ENCODE measurements at places on chromosomes 16 and 17.

DNA sequence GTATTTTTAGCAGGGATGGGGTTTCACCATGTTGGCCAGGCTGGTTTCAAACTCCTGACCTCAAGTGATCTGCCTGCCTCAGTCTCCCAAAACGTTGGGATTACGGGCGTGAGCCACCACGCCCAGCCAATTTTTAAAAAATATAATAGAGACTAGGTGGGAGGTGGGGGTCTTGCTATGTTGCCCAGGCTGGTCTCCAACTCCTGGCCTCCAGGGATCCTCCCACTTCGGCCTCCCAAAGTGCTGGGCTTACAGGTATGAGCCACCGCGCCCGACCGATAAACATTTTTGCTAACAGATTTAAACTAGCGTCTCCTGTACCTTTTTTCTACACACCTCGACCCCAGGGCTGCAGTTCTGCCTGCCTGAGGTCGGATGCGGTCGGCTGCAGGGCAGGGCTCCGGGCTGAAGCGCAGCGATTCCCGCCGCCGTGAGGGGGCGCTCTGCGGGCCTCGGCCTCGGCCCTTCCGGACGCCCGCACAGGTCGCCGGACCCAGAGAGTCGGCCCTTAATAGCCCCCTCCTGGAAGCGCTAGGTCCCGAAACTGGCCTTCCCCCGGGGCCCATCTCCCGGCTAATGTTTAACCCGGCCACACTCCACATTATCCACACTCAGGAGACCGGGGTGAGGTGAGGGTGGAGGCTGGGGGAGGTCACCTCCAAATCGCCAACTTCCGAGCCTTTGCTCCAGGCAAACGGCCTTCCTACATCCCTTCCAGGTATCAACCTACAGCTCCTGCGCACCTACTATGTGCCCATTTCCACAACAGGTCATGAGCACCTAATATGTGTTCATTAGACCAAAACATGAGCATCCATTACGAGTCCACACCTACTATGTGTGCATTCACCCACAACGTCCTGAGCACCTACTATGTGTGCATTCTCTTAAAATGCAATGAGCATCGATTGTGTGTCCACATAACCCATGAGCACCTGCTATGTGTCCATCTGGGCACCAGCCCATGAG lies 2.0 kb upstream of the GLIS2 start:
- peak; percentile 52 for DNase-seq

DNA sequence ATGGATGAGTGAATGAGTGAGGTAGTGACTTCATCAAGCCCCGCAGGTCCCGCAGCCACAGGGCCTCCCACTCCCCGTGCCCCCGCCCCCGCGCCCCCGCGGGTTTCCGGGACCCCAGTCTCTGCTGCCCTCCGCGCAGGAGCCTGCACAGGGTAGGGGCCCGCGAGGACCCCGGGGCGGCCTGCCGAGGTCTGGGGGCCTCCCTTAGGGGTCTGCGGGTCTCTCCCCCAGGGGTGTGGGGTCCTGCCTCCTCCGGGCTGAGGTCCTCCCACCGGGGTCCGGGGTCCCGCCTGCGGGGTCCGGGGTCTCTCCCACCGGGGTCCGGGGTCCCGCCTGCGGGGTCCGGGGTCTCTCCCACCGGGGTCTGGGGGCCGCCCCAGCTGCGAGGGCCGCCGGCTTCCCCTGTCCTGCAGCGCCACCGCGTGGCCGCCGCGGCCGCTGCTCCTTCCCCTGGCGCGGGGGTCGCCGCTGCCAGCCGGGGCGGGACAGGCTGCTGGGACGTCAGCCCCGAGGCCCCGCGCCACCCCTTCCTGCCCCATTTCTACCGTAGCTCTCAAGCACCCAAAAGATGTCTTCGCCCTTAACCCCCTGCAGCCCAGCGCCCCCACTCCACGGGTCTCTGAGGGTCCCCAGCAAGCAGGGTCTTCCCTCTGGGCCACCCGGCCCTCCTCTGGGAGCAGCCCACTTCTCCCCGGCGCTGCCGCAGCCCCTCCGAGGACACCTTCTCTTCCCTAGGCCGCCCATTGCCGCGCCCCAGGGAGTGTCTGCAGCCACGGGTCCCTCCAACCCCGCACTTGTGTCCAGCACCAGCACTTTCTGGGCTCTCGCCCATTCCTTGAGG lies 10.4 kb upstream of the CHMP6 start:
- no peak for DNase-seq

DNA sequence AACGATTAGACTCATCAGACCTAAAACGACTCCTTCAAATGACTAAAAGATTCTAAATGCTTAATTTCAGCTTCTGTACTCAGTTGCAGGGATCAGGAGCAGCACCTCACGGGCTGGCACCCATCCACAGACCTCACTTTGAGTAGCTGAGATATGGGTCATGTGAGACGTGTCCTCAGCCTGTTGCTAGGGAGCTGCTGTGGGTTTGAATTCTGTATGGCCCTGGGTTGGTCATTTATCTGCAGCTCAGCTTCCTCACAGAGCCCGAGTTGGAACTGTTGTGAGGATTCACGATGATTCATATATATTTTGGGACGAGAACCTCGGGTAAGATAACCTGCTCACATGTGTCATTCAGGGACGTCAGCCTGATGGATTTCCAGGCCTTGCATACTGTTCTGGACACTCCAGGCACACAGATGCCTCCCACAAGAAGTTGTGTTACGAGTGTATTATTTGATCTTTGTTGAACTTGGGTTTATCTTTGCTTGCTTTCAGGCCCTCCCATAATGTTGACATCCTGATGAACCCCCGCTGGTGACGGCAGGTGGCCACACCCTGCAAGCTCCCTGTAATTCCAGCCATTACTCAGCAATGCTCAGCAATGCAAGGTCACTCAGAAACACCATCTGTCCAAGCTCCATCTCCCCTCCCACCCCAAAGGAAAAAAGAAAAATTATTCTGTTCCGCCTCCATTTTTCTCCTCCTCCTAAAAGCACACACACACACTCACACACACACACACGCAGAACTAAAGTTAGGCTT lies 137.6 kb downstream of the RBFOX3 start:
- DNase-seq: no peak

GRCh38 chr17:65698381-65699061 lies 137.1 kb upstream of the AXIN2 start:
- no peak for DNase-seq

- no peak for DNase-seq
These were observed 4.7 kb downstream of the LITAFD start for GRCh38 chr16:8886593-8887430.

GRCh38 chr16:57001026-57001679 lies 11.8 kb downstream of the NLRC5 start:
- no peak for DNase-seq

DNA sequence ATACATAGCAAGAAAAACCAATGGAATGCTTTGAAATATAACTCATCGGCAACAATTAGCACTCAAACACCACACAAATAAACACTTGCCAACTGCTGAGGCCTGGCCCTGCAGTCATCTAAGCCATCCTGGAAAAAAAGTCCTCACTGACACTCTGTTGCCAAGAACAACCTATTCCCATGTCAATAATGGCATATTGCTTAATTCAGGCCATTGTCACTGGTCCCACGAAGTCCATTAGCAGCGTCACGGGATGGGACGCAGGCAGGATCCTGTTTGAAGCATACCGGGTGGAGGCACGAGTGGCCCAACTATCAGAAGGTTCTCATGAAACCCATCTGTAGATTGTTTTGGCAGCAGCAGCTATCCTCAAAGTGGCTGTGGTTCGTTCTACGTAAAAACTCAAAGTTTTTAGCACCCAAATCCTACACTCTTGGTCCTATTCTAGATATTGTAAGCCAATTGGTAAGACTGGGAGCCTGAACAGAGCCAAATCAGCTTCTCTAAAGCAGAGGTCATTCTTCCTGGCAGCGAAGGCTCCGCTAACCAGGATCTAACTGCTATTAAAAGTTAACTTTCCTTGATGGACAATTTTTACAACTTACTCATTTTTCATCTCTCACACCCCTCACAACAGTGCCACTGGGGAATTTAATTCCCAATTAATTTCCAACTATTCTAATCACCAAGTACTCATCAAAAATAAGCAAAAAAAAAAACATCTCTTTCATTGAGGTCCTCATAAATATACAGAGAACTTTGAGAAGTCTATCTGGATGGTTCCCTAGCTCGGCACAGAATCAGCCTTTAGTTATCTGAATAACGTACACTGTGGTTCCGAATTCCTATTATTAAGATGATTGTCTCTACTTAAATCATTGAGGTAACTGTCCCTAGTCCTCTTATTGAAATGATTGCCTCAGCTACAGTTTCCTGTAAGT lies 91.5 kb downstream of the ZFHX3 start:
- DNase-seq: no peak

GRCh38 chr17:801660-802059 lies 19.5 kb downstream of the MRM3 start:
- no peak for DNase-seq

DNA sequence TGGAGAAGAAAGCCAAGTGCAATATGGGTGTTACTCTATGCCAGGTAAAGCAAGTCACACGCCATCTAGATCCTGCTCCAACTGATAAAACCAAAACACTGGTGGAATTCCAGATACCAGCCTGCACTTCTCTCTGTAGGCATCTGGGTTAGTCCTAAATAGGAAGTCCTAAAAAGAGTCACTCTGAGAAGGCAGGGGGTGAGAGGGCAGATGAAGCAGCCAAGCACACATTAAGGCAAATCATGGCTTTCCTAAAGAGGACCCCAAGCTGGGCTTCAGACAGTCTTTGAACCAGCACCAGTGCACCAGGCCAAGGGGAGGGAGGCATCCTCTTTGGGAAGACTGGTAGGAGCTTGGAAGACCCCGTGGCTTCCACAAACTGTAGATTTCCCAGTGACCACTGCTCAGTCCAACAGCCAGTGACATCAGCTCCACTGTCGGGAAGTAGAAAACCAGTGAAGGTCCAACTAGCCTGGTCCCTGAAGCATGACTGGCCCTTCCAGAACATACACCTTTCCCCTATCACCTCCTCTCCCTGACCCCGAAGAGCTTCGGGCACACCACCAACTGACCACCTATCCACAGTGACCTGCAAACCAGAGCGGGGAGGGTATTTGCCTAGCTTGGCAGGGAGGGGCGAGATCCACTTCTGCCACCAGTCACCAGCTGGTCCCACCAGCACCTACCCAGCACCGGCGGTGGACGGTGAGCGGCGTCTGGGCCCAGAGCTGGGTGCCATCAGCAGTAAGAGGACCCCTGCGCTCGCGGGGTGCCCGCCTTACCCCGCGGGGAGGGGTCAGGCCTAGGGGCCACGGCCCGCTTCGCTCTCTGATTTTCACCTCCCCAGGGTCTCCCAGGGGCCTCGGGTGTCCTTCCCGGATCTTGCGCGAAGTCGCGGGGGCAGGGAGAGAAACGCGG lies 1.0 kb downstream of the LITAF start:
- peak; percentile 49 for DNase-seq

DNA sequence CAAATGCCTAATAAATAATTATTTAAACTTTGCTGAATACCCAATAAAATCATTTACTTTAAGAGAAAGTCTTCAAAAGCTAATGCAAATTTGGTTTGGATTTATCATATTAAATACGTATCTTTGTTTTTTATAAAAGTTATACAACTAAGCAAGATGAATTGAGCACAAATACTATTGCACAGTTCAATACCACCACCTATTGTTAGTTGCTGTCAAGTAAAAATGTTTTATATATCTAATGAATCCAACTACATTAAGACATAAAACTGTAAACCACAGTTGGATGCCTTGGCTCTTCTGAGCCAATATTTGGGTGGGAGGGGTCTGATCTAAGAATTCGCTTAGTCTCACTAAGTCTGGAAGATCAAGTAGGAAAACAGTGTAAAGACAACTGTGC lies 7.7 kb downstream of the FBXL20 start:
- no peak for DNase-seq

DNA sequence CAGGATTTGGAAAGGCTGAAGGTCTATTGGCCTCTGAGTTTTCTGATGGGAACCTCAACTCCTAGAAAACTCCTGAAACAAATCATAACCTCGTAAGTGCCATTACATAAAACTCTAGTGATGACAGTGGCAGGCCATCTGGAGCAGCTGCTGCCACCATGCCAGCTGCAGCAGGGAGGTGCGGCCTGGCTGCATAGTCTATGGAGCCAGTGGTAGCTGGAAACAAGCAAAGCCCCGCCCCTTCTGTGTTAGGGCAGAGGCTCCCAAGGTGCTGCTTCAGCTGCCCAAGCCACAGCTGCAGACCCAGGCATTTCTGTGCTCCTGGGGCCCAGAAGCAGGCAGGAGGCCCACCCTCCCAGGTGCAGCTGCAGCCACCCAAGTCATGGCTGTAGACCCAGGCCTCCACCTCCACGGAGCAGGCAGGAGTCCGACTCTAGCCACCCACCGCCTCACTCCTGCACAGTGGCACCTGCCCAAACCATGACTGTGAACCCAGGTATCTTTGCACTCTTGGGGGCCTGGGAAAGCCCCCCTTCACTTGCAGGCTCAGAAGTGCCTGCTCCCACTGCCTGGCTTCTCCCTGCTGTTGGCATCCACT lies 254.1 kb upstream of the KCNJ16 start:
- DNase-seq: no peak

DNA sequence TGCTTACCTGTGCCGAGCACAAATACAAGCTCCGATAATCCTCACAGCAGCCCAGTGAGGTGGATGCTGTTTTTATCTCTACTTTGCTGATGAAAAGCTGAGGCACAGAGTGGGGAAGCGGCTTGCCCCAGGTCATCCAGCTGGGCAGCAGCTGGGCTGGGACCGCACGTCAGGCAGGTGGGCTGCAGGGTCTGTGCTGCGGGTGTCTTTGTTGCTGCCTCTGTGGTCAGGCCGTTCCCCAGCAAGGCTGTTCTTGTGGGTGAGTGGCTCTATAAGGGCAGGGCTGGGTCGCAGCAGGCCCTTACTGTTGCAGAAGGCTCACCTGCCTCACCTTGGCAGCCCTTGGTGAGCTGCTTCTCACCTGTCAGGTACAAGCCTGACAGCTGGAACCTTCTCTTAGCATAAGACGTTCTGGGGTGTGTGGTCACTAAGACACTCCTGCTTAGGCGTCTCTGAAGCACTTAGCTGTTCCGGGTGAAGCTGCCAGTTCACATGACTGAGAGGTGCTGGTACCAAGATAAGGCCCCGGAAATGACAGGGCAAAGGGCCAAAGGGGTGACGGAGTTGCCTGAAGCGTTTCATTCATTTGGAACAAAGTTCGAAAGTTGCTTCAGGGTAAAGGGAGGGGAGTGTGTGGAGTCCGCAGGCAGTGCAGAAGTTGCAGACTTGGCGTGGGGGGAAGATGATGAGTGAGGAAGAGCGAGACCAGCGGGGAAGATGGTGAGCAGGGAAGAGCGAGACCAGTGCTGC lies 17.4 kb downstream of the IRF8 start:
- DNase-seq: no peak

- no peak for DNase-seq
These were observed 15.8 kb upstream of the BRD7 start for GRCh38 chr16:50384500-50385135.

DNA sequence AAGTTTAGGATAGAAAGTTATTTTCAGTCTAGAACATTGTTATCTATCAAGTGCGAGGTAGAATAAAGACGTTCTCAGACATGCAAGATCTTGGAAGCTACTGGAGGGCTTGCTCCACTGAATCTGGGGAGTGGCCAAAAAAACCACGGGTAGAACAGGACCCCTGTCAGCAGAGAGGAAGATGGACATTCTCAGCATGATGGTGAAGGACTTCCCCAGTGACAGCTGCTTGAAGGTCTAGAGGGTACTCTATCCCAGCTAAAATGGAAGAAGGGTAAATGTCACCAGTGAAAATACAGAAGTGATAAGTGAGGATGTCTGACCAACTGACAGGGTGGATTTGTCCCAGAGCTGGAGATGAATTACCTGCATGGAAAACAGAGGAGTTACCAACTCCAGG lies 10.1 kb downstream of the TNFRSF13B start:
- no peak for DNase-seq
